ENCODE measurements at places on chromosomes 3 and 15. TPM values are rescaled to one million over a fixed set of nuclear protein-coding genes. Genes with fewer than 3 reads are reported as not detected.

CYP1A1 gene
- 0.27 TPM for total RNA-seq

CYP1A2 gene
- not detected for total RNA-seq

CORO2B gene
- 79.4 TPM for total RNA-seq

SPINK8 gene
- not detected for total RNA-seq

REC114 gene
- not detected for total RNA-seq

ZNF385D gene
- 1.2 TPM for total RNA-seq

ATP13A4 gene
- total RNA-seq: not detected

GRAMD2A gene
- total RNA-seq: 0.65 TPM

KLHL18 gene
- 31.9 TPM for total RNA-seq

Measured in chondrocyte (in vitro differentiated cells).